ENCODE measurements at places on chromosomes 3 and 15. TPM values are rescaled to one million over a fixed set of nuclear protein-coding genes. Genes with fewer than 3 reads are reported as not detected.

RASGRF1 gene
- 2.1 TPM for total RNA-seq

HYAL2 gene
- total RNA-seq = 113 TPM

NAALADL2 gene
- total RNA-seq = 1.5 TPM

VWA5B2 gene
- total RNA-seq = 0.72 TPM

LSMEM2 gene
- total RNA-seq = not detected

CCR9 gene
- total RNA-seq = not detected

PATL2 gene
- total RNA-seq = not detected

CHL1 gene
- not detected for total RNA-seq

IQSEC1 gene
- total RNA-seq = 22.5 TPM

PRRT3 gene
- total RNA-seq = 3.4 TPM

ROBO2 gene
- total RNA-seq = not detected

SOX14 gene
- total RNA-seq = not detected

SAMMSON gene
- total RNA-seq = 0.12 TPM

CCDC13 gene
- total RNA-seq = 0.02 TPM
